Ammon's horn (tissue), 1 donor: ENCODE measurements at places on chromosomes 1 and 21.

- no peak for DNase-seq
Observed at GRCh38 chr1:182984138-182984537, 31.2 kb upstream of the SHCBP1L start.

DNA sequence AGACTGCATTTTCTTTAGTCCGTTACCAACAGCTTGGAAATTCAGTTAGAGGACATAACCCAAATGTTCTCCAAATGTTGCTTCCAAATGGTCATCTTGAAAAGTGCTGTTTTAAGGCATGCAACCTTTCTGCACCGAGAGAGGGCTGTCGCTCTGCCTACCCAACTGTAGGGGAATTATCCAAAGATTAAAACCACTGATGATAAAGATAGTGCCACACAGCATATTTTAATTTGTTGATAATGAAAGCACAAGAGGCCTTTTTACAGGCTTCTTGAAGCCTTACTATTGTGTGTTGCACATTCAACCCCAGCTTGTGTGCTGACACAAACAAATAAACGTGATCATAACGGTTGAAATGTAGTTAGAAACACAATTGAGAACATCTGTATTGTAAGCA, 121.5 kb downstream of the LMO4 start:
- no peak for DNase-seq

DNA sequence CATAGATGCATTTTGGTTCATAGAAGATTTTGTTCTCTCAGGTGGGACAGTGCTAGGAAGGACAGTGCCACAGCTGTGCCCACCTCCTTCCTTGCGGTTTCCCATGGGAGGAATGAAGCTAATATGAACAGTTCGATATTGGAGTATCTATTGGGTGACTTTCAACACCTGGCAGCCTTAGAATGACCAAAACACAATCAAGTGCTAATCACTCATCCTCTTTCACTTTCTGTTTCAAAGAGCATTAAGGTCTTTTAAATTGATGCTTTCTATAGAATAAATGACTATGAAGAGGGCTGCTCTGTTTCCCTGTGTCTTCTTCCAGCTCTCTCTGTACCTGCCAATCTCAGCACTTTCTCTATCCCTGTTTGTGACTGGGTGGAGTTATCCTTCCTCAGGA, 784.0 kb downstream of the MRPL39 start:
- DNase-seq: no peak

DNA sequence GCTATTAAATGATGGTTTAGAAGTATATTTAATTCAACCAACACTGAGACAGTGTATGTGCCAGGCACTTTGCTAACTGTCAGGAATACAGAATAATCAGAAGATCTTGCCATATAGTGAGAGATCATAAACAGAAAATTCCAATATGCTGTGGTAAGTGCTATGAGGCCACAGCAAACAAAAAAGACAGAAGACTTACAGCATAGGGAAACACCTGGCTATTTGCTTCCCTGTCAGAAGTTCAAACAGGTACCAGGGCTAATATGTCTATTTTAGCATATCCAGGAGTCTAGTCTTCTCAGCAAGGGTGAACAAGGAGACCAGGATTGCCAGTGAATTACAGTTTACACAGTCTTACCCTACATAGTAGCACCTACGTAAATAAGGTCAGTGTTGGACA, 30.4 kb downstream of the TRIT1 start:
- no peak for DNase-seq

- DNase-seq: no peak
Observed at GRCh38 chr1:22347854-22348760, 103.5 kb upstream of the ZBTB40 start.

DNA sequence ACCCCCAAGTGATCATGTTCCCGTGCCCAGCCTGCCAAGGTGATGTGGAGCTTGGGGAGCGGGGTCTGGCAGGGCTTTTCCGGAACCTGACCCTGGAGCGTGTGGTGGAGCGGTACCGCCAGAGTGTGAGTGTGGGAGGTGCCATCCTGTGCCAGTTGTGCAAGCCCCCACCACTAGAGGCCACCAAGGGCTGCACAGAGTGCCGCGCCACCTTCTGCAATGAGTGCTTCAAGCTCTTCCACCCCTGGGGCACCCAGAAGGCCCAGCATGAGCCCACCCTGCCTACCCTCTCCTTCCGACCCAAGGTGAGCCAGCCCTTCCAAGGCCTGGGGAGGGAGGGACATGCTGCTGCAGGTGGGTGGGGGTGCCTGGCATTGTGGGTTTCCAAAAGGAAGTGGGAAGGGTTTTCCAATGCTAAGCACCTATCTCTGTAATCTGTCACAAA, 2.3 kb downstream of the TRIM46 start:
- peak; percentile 39 for DNase-seq

- DNase-seq: no peak
Observed at GRCh38 chr1:160096274-160097116, 1.9 kb downstream of the IGSF8 start.

DNA sequence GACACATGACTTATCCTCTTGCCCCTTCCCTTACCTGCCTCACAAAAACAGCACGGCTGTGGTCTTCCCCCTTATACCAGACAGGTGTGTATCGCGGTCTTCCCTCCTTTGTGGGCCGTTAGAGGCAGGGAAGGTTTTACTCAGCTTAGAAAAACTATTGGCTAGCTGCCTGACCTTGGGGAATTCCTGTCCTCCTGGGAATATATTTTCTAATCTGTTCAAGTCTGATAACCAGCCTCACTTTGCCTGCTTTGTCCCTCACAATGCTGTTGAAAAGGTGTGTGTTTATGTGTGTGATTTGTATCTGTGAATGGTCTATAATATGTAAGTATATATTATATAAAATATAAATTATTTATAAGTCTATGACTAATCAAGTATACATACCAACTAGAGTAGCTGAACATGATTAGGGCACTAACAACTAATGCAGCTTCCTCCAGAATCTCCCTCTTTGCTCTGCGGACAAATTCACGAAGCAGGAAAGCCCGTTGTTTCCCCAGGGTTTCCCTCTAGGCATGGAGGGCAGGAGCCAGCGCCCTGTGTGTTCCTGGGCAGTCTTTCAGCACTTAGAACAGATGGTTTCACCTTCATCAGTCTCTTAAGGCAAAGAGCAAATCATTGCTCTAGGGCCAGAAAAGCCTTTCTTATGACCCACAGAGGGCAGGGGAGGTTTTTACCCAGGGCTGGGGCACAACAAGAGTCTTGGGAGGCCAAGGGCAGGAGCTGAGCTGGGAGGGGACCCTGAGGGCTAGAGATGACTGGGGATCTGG, 25.6 kb downstream of the SLC26A9 start:
- no peak for DNase-seq

DNA sequence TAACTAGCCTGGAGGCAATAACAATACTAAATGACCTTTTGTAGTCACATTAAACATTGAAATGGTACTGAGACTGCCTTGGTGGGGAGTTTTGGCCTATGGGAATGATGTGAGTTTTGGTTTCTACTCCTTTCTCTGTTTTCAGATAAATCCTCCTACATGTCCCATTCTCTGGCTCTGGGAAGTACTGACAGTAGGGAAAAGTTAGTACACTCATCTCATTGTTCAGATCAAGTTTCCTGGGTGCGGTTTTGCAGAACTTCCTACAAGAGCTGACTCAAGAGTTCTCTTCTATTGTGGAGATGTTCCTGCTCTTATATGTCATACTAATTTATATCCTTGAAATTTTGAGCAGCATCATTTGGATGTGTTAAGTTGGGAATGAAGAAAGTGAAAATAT, 74.2 kb upstream of the MACF1 start:
- no peak for DNase-seq

GRCh38 chr21:34113842-34114241, 40.5 kb downstream of the MRPS6 start:
- DNase-seq: no peak

- no peak for DNase-seq
Observed at GRCh38 chr1:206779638-206780037, 7.3 kb upstream of the IL10 start.

DNA sequence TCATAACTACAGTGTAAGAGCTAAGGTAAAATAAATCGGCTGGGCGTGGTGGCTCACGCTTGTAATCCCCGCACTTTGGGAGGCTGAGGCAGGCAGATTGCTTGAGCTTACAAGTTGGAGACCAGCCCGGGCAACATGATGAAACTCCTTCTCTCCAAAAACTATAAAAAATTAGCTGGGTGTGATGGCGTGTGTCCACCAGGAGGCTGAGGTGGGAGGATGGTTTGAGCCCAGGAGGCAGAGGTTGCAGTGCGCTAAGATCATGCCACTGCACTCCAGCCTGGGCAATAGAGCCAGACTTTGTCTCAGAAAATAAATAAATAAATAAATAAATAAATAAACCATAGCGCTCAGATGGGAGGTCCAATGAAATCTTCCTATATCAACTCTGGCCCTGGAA, 16.7 kb upstream of the FAM110D start:
- DNase-seq: no peak

DNA sequence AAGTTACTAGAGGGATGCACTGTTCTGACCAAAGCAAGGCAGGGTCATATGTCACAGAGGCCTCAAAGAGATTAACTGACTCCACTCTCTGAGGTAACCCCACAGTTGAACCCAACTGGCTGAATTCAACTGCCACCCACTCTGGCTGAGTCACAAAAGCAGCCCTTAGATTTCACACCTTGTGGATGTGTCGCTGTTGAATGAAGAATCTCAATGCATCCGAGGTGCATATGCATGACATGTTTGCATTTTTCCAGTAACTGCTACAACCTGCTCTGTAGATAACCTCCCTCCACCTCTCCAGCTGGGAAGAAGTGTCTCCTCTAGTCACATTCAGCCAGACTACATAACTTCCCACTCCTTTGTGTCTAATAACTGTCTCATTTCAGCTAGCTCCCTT, 27.9 kb upstream of the KIF21B start:
- no peak for DNase-seq

GRCh38 chr1:158035976-158036583, 42.6 kb downstream of the KIRREL1 start:
- peak; percentile 9 for DNase-seq

GRCh38 chr1:83131692-83131955, 867.3 kb downstream of the TTLL7 start:
- DNase-seq: no peak

DNA sequence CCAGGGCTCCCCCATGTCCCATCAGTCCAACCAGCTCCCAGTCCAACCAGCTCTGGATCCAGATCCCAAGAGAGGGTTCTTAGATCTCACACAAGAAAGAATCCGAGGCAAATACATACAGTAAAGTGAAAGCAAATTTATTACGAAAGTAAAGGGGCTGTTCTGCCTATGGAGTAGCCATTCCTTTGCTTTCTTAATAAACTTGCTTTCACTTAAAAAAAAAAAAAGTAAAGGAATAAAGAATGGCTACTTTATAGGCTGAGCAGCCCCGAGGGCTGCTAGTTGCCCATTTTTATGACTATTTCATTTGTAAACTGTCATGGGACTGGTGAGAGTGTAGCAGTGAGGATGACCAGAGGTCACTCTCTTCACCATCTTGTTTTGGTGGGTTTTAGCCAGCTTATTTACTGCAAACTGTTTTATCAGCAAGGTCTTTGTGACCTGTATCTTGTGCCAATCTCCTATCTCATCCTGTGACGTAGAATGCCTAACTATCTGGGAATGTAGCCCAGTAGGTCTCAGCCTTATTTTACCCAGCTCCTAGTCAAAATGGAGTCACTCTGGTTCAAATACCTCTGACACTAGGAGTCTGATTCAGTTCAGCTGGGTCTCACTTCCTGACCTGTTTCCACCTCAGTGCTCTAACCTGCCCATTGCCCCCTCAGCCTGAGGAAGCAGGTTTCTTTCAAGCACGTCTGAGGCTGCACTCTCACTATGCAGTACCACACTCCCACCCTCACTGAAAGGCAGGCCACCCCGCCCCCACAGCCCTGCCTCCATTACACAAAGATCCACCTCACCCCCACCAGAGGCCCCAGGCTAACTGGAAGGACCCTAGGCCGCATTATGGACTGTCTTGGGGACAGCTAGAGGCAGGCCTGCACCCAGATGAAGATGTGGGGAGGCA, 26.5 kb upstream of the ATP2B4 start:
- no peak for DNase-seq

DNA sequence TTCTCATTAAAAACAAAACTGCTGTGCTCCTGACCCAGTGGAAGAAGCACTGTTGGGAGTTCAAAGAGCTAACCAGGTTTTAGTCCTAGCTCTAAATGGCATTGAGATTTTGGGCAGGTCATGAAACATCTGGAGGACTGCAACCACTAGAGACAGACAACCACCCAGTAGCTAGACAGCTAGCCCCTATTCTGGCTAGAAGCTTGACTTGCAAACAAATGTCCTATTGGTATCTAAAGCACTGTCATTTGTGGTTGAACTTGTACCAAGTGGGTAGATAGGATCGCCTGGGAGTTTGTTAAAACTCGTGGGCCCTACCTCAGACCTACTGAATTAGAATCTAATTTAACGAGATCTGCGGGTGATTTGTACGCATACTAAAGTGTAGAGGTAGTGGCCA, 6.9 kb downstream of the RPL11 start:
- DNase-seq: no peak

DNA sequence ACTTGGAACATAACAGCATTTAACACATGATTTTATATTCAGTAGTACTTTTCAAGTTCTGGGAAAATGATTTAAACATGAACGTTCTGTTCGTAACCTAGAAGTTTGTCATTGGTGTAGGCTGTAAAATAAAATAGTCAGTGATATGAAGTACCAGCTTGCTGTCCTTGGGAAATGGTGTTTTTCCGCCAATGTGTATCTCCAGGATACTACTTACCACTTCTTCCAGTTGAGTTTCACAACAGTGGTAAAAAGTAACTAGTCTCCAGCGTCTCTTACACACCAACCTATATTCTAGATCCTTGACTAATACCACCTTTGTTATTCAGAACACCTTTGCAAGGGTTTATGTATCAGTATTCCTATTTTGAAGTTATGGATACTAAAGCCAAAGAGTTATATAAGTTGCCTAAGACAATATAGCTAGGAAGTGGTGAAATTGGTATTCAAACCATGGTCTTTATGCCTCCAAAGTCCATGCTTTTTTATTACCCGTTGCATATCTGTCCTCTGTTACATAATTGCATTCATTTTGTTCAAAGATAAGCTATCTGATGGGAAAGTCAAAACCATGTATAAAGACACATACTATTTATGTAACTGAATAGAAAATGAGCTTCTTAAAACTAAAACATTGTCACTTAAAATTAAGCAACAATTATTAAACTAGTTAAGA, 43.1 kb downstream of the HOOK1 start:
- DNase-seq: no peak

- DNase-seq: no peak
Observed at GRCh38 chr1:161158316-161159010, 837 bp upstream of the USP21 start.

DNA sequence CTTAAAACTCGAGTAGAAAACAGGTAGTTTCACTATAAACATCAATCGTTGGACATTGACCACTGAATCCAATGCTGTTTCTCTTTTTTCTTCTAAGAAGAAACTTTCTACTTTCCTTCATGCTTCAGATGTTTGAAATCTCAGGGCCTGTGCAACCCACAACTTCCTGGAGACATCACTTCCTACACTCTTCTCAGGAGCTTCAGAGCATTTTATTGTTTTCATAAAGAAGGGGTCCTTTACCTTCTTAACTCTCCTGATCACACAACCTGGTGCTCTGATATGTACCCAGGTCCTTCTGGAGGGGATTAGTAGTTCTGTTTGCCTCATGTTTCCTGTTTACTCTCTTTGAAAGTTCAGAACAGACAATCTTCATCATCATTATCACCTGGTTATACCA, 113.0 kb upstream of the VAV3 start:
- DNase-seq: no peak

- no peak for DNase-seq
Observed at GRCh38 chr1:235416662-235417049, 49.4 kb downstream of the TBCE start.
